ENCODE measurements at places on chromosomes 5 and 9. TPM values are rescaled to one million over a fixed set of nuclear protein-coding genes. Genes with fewer than 3 reads are reported as not detected.

The HMCN2 gene
- total RNA-seq, result not detected

The PCDHGB1 gene
- 3.3 TPM for total RNA-seq

The ANKRD34B gene
- not detected for total RNA-seq

The LTC4S gene
- total RNA-seq, result not detected

The STOML2 gene
- total RNA-seq, result 250 TPM

The INSL6 gene
- total RNA-seq, result not detected

The UHRF2 gene
- total RNA-seq, result 55.3 TPM

The CRB2 gene
- not detected for total RNA-seq

The FAM174A gene
- 2.7 TPM for total RNA-seq

The GFRA3 gene
- not detected for total RNA-seq

DNA sequence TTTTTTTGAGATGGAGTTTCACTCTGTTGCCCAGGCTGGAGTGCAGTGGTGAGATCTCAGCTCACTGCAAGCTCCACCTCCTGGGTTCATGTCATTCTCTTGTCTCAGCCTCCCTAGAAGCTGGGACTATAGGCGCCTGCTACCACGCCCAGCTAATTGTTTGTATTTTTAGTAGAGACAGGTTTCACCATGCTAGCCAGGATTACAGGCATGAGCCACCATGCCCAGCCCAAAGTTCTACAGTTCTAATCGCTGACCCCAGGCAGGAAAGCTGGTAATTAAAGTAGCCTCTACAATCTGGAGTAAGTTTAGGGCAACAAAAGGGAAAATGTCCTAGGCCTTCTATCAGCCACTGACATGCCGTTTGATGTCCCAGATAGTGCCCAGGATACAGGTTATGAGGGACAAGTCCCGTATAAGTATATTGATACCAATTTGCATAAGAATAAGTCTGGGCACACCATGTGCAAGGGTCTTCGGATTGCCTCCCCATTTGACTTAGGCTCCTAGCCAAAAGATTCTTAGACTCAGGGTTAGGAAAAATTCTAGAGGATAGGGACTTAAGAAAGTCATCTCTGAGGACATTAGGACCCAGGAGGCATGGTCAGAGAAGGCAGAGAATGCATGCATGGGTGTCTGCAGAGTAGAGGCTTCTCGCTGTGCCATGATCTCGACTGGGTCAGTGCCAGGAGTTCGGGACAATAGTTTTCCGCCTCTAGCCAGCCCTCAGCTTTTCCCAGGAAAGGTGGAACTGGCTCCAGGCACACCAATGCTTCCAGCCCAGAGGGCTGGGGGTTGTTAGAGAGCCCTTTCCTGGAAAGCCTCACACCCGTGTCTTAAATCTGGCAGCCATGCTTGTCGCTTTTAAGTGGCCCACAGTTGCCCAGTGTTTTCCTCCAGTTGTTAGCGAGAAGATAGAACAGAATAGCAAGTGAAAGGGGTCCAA, 1111.1 kb downstream of the TAF11L14 start:
- H3K36me3 ChIP-seq, result no peaks in the 10 kb centered on the region
- no peaks in the 10 kb centered on the region for H3K27me3 ChIP-seq
- no peak overlapping the region for H3K27ac ChIP-seq
- no peak for DNase-seq

GRCh38 chr5:38557308-38557710, 863 bp upstream of the LIFR start:
- peaks cover 4% of the 10 kb centered on the region for H3K27me3 ChIP-seq
- peak overlapping the region; percentile 97 for H3K27ac ChIP-seq
- peak overlapping the region; percentile 63 for H3K4me3 ChIP-seq
- no peaks in the 10 kb centered on the region for H3K36me3 ChIP-seq
- no peaks in the 10 kb centered on the region for H3K4me1 ChIP-seq
- no peak for DNase-seq

- no peaks in the 10 kb centered on the region for H3K27me3 ChIP-seq
- H3K36me3 ChIP-seq, result no peaks in the 10 kb centered on the region
- DNase-seq, result no peak
- H3K4me1 ChIP-seq, result no peaks in the 10 kb centered on the region
- H3K27ac ChIP-seq, result no peak overlapping the region
Measured at GRCh38 chr5:5182508-5183188, 42.5 kb downstream of the ADAMTS16 start.

- H3K4me1 ChIP-seq, result peaks cover 12% of the 10 kb centered on the region
- peak overlapping the region; percentile 70 for H3K27ac ChIP-seq
- H3K4me3 ChIP-seq, result no peak overlapping the region
- no peaks in the 10 kb centered on the region for H3K36me3 ChIP-seq
Measured at GRCh38 chr5:143986516-143987212, 174.7 kb downstream of the HMHB1 start.

DNA sequence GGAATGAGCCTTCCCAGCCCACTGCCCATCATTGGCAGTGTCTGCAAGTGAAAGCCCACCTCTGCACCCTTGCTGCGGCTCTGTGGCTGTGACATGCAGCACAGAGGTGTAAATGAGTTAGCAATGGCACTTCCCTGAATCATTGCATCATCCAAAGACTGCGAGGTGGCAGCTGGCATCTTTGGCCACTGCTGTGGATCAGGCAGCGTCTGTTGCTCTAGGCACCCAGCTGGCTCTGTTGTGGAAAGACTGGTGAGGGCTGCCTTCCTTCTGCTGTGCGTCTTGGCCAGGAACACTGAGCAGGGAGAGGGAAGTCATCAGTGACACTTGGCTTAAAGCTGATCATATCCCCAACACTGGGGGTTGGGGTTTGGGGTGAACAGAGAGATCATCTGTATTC, 64.5 kb downstream of the MFAP3 start:
- peaks cover 6% of the 10 kb centered on the region for H3K27me3 ChIP-seq
- H3K4me3 ChIP-seq, result no peak overlapping the region
- no peak for DNase-seq

DNA sequence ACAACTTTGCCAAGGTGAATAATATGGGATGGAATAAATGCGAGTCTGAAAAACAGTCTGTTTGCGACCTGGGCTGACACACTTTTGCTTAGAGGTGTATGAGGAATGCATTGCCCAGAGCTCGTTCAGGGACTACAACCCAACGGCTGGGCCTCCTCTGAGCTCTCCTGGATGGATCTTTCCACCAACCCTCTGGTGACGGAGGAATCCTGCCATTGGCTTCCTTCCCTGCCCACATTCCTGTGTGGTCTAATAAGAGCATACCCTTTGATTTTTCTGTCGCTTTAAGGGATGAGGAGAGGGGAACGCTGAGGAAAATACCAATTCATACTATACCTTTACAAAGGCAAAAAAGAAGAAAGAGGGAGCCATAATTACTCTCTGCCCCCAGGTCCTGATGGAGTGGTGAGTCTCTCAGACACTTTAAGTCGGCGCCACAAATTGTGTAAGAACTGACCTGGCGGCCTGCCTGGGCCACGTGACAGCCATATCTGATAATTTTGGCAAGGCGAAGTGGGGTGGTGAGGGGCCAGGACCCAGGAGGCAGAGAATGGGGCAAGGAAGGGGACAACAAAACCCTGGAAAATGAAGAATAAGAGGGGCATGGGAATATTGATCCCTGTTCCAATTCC, 265.2 kb upstream of the MSX2 start:
- DNase-seq, result no peak
- H3K36me3 ChIP-seq, result no peaks in the 10 kb centered on the region
- peaks cover 4% of the 10 kb centered on the region for H3K27me3 ChIP-seq
- H3K4me3 ChIP-seq, result no peak overlapping the region
- no peaks in the 10 kb centered on the region for H3K4me1 ChIP-seq

DNA sequence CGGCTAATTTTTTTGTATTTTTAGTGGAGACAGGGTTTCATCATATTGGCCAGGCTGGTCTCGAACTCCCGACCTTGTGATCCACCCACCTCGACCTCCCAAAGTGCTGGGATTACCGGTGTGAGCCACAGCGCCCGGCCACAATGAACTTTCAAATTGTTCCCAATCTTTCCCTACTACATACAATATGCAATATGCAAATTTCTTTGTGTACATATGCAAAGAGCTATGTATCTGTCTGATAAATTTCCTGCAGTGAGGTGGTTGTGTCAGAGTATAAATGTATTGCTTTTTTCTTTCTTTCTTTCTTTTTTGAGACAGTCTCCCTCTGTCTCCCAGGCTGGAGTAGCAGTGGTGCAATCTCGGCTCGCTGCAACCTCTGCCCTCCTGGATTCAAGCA, 48.8 kb upstream of the PLPP1 start:
- H3K27me3 ChIP-seq, result no peaks in the 10 kb centered on the region
- H3K4me1 ChIP-seq, result peaks cover 9% of the 10 kb centered on the region
- H3K4me3 ChIP-seq, result no peak overlapping the region
- H3K36me3 ChIP-seq, result no peaks in the 10 kb centered on the region
- DNase-seq, result no peak

DNA sequence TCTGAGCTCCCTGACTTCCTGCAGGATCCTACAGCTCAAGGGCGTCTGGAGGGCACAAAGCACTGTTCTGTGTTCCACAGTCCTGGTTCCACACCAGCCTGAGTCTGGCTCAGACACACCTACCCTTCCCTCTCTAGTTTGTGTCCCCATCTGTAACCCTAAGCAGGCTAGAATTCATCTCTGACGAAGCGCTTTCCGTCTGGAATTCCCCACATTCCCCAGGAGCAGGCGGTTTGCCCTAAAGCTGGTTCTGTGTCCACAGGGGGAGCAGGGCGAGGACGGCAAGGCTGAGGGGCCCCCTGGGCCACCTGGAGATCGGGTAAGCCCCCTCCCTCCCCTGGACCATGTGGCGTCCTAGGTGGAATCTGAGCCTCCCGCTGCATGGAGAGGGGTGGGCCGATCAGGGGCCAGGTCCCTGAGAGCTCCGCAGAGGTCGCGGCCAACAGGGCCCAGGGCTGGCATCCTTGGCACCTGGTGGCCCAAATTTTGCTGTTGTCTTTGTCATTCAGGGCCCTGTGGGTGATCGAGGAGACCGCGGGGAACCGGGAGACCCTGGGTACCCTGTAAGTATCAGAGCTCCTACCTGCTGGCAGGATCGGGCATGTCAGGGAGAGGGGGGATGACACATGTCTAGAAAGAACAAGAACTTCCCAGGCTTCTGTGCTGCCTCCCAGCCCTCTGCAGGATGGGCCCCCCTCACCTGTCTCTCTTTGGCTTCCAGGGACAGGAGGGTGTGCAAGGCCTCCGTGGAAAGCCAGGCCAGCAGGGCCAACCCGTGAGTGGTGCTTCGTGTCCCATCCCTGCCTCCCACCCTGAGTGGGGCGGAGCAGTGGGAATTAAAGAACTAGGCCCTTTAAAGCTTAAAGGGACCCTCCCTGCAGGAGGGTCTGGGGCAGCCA, 34.5 kb upstream of the ORM1 start:
- peaks cover 19% of the 10 kb centered on the region for H3K4me1 ChIP-seq
- H3K27ac ChIP-seq, result no peak overlapping the region
- peak; percentile 86 for DNase-seq
- H3K36me3 ChIP-seq, result peaks cover 11% of the 10 kb centered on the region
- H3K27me3 ChIP-seq, result no peaks in the 10 kb centered on the region
- H3K4me3 ChIP-seq, result no peak overlapping the region

- no peak overlapping the region for H3K4me3 ChIP-seq
- H3K36me3 ChIP-seq, result no peaks in the 10 kb centered on the region
- peak; percentile 28 for DNase-seq
- no peaks in the 10 kb centered on the region for H3K27me3 ChIP-seq
- H3K27ac ChIP-seq, result peak overlapping the region; percentile 8
Measured at GRCh38 chr9:134223091-134223490, 58.7 kb upstream of the RNU6ATAC start.

DNA sequence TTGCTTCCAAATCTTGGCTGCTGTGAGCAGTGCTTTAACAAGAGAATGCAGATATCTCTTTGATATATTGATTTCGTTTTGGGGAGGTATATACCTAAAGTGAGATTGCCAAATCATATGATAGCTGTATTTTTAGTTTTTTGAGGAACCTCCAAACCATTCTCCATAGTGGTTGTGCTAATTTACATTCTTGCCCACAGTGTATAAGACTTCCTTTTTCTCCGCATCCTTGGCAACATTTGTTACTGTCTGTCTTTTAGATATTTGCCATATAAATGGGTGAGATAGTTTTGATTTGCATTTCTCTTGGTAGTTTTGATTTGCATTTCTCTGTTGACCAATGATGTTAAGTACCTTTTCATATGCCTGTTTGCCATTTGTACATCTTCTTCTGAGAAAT, 10.0 kb upstream of the PLK2 start:
- no peaks in the 10 kb centered on the region for H3K36me3 ChIP-seq
- H3K27me3 ChIP-seq, result no peaks in the 10 kb centered on the region
- DNase-seq, result no peak

DNA sequence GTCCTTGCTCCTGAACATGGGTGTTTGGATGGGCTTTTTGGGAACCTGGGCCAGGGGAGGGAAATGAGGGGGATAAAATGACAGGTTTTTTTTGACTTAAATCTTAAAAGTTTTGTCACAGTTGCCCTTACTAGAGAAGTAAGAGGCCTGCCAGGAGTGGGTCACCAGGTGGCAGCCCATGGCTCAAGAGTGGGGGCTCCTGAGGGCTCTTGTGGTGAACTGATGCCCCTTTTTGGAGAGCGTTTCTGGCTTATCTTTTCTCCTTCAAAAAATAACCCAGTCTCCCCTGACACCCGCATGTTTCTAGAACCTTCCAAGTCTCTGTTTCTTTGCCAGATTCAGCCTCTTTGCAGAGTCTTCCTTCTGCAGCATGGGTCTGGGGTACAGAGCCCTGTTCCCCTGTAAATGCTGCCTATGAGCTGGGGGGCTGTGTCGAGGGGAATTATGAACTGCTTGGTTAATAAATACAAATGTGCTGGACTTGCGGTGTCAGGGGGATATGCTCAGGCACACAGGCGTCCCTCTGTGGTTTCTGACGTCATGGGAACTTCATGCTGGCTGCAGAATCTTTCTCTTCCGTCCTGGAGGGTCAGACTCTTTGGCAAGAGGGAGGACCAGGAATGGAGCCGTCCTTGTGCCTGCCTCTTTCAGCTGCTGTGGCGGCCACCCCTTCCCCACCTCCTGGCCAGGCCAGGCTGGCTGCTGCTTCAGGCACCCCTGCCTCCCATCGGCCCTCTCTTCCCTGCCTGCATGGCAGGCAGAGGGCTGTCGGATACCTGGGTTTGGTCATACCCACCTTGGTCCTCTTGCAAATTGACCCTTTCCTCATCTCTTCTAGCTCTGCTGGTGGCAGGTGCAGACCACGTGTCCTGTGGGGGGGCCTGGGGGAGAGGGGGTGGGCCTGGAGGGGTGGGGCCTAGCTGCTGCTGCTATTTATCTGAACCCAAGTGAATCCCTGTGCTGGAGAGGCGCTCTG, 30.1 kb downstream of the PTPA start:
- peaks cover 21% of the 10 kb centered on the region for H3K36me3 ChIP-seq
- DNase-seq, result peak; percentile 97
- H3K27ac ChIP-seq, result peak overlapping the region; percentile 98

GRCh38 chr5:143691287-143691944, 120.5 kb upstream of the HMHB1 start:
- H3K36me3 ChIP-seq, result no peaks in the 10 kb centered on the region
- H3K27me3 ChIP-seq, result no peaks in the 10 kb centered on the region
- peaks cover 5% of the 10 kb centered on the region for H3K4me1 ChIP-seq
- no peak overlapping the region for H3K4me3 ChIP-seq

Data from IMR-90 (cell line).